ENCODE measurements at places on chromosomes 7 and 10. TPM values are rescaled to one million over a fixed set of nuclear protein-coding genes. Genes with fewer than 3 reads are reported as not detected.

DNA sequence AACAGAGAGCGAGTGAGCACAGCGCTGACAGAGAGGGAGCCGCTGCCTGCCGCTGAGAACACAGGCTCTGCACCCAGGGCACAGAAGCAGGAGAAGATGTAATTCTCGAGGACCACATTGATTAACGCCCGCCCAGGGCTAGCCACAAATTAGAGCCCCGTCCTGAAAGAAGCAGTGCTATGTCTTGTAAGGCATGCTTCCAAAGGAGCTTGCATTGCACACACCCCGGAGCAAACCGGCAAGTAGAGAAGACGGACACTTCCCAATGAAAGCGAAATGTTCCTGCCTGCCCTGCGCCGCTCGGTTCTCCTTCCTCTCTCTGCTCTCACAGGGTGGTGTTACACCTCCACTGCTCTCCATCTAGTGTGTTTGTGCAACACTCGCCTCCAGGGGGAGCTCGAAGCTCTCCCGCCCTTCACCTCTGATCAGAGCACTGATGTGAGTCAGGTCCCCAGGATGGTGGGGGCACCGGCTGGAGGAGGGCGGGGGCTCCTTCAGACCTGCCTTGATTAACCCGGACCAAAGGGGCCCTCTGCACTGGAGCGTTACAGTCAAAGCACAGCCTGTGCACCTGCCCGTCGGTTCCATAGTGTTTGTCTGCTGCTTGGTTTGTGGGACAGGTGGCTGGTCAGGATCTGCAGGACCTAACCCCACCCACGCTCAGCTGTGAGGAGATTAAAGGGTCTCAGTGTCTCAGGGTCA is 316.5 kb downstream of the ADARB2 start:
- peak; percentile 25 for DNase-seq

- DNase-seq = peak; percentile 93
These were observed 240.1 kb downstream of the ELMO1 start for GRCh38 chr7:37208528-37208927.

DNA sequence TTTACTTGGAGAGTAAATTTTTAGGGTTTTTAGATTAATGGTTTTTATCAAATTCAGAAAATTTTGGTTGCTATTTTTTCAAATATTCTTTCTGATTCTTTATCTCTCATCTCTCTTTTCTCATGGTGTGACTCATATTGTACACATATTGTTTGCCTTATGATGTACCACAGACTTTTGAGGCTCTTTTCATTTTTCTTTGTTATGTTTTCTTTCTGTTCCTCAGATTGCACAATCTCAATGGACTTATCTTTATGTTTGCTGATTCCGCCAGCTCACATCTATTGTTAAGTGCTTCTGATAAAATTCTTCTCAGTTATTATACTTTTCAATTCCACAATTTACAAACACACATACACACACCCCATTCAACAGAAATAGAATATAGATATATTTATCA is 168.2 kb upstream of the IGFBP3 start:
- no peak for DNase-seq

- DNase-seq = no peak
These were observed 5.5 kb upstream of the ZNF316 start for GRCh38 chr7:6631605-6632004.

DNA sequence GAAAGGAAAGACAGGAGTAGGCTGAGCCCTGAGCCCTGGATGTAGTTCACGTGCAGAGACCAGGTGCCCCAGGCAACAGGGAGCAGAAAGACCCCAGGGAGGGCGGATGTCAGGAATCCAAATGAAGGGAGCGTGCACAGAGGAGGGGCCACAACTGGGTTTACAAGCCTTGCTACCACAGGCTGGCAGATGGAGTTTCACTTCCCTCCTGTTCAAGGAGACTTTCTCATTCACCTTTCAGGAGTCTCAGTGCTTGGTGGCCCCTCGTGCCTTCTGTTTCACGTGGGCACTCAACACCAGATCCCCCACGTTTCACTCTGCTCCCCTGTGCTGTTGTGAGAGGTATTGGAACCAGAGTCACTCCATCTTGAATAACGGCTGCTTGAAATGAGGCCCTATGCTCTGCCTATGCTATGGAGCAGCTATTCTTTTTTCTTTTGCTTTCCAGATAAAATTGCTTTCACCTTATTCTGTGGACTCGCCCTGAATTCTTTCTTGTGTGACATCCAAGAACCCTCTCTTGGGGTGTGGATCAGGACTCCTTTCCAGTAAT is 601.4 kb upstream of the IGFBP3 start:
- DNase-seq = no peak

GRCh38 chr7:148650232-148650858 is 48.4 kb upstream of the CUL1 start:
- DNase-seq = no peak

GRCh38 chr7:138546064-138546619 is 86.1 kb downstream of the TRIM24 start:
- no peak for DNase-seq

GRCh38 chr10:123038782-123039631 is 30.2 kb downstream of the ACADSB start:
- no peak for DNase-seq

GRCh38 chr10:119413471-119414080 is 128.9 kb downstream of the RGS10 start:
- peak; percentile 49 for DNase-seq

- no peak for DNase-seq
These were observed 4.6 kb downstream of the AKR1B1 start for GRCh38 chr7:134454277-134454676.

GRCh38 chr10:12042409-12042796 is 206 bp downstream of the UPF2 start:
- peak; percentile 58 for DNase-seq

GRCh38 chr7:20438694-20439376 is 108.1 kb downstream of the ITGB8 start:
- DNase-seq = no peak

PNLIP gene
- polyA plus RNA-seq = 0.39 TPM

PPP1R3C gene
- 134 TPM for polyA plus RNA-seq

TAS2R3 gene
- 0.66 TPM for polyA plus RNA-seq

SLC39A12 gene
- polyA plus RNA-seq = not detected

SMKR1 gene
- not detected for polyA plus RNA-seq

KLF14 gene
- 1.5 TPM for polyA plus RNA-seq

POLR2J2 gene
- polyA plus RNA-seq = 6.7 TPM

Data from hindlimb muscle (tissue), 1 donor.